ENCODE measurements at places on chromosomes 12 and 14. TPM values are rescaled to one million over a fixed set of nuclear protein-coding genes. Genes with fewer than 3 reads are reported as not detected.

ESPL1 gene
- 1.2 TPM for total RNA-seq

FOXN4 gene
- not detected for total RNA-seq

CABP1 gene
- total RNA-seq = 0.19 TPM

HOXC11 gene
- total RNA-seq = not detected

AGAP2 gene
- total RNA-seq = 0.17 TPM

KLRD1 gene
- 0.45 TPM for total RNA-seq

RIN3 gene
- 24.7 TPM for total RNA-seq

HHIPL1 gene
- total RNA-seq = 1.1 TPM

OVCH1 gene
- not detected for total RNA-seq
